ENCODE measurements at places on chromosomes 13 and 19.

DNA sequence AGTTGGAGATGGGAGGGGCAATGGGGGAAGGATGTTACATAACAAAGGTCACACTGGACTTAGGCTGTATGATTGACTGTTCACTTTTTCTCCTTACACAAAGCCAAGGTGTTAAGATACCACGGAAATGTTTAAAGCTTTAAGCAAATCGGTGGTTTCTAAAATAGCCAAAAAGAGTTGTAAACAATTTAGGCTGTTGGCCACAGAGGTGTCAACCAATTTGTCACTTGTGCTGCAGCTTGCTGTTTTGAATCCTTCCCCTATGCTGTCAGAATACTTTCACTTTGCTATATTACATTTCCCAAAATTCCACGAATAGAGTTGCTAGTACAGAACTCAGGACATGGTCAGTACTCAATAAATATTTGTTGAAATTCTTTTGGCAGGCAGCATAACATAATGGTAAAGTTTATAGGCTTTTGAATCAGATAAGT lies 149.3 kb downstream of the VWA8 start:
- DNase-seq, result no peak

- no peak for DNase-seq
Measured at GRCh38 chr19:8504171-8504570, 1.7 kb upstream of the PRAM1 start.

DNA sequence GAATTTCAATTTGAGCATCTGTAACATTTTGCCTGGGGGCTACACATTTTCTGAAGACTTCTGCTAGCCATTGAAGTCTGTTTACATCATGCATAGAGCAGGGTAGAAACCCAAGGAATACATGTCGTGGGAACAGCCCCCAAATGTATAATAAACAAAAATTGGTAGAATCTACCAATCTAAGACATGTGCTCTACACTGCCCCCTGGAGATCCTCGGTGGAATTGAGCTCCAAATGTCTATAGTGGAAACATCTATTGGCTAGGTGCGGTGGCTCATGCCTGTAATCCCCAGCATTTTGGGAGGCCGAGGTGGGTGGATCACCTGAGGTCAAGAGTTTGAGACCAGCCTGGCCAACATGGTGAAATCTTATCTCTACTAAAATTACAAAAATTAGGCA lies 57.3 kb downstream of the MBD3L2B start:
- DNase-seq, result peak; percentile 25

GRCh38 chr19:18204394-18205199 lies 755 bp upstream of the RAB3A start:
- no peak for DNase-seq

- DNase-seq, result no peak
Measured at GRCh38 chr13:29540334-29540733, 55.2 kb downstream of the SLC7A1 start.

GRCh38 chr13:98143157-98143553 lies 261 bp downstream of the FARP1 start:
- no peak for DNase-seq

DNA sequence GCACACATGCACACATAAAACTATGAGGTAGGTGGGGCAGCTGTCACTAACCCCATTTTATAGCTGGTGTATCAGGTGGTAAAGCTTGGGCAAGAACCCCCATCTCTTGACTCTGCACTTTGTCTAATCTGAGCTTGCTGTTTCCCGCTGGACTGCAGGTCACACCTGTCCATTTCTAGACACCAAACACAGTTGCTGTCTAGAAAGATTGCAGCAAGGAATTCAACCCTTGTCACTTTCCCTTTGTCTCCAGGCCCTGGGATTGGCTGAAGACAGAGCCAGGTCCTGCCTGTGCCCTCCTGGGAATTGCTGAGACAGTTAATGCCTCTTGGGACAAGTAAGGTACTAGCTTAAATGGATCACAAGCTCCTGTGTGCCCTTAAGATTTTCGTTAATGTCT lies 83.8 kb downstream of the RNASEH2B start:
- DNase-seq, result no peak

- no peak for DNase-seq
Measured at GRCh38 chr13:103931331-103931845, 865.2 kb upstream of the SLC10A2 start.

DNA sequence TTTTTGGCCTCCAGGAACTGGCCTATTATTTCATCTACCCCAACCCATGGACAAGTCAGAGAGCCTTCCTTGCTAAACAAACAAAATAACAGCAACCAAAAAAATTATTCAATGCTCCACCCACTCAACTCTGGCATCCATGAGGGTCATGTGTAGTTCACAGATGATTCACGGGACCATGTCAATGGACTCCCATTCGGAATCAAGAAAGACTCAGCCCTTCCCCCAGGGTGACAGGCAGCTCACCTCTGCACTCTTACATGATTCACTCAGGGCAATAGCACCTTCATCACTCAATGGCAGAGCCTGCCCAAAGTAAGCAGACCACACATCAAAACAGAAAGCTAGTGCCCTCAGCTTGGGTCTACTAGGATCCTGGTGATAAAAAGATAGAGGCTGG lies 14.3 kb upstream of the SCEL start:
- DNase-seq, result no peak

DNA sequence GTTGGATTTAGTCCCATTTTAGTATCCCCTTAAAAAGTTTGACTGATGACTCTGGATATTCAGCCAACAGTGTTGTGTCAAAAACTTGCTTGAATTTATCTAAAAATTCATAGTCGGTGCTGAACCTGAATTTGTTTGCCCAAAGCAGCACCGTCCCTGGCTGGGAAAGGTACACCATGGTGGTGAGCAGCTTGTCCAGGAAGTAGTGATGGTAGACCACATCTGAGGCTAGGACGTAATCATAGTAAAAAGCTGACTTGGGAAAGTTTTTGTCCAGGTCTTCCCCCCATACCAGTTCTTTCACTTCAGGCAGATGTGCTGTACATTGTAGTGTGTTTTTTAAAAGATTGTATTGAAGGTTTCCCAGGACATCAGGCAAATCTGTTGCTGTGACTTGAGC lies 8.8 kb downstream of the METTL21C start:
- DNase-seq, result no peak

GRCh38 chr13:82565201-82565600 lies 1317.1 kb downstream of the SLITRK1 start:
- no peak for DNase-seq

DNA sequence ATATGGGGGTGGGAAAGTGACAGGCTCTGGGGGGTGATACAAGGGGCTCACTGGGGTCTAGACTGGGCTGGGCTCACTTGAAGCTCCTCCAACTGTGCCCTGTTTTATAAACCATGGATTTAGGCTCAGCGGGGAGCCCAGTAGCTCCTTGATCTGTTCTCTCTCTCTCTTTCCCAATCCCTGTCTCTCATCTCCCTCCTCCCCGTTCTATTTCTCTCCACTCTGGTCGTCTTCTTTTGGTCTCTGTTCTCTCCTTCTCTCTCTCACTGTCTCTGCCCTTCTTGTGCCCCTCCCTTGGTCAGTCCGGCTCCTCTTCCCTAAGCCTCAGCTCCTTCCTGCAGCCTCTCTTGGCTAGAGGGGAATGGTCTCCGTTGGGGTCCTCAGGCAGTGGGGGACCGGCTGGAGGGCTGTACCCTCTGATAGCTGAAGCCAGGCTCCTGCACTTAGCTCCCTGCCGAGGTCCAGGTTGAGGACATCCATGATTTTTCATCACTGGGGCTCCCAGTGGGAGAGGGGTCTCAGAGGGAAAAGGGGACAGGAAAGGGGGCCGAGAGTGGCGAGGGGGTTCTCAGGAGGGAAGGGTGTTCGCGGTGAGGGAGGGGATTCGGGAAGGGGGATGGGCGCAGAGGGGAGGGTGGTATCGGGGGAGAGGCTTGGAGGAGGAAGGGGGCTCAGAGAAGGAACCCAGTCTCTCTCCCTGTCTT lies 8.5 kb downstream of the UNC13A start:
- no peak for DNase-seq
